Stimulated activated CD4-positive, alpha-beta T cell treated with anti-CD3 and anti-CD28 coated beads, Interleukin-1b, Interleukin-23, amount 100 ng/mL, for 4 hours (primary cell): ENCODE measurements at places on chromosomes 7 and 10.

- no peak for DNase-seq
Observed at GRCh38 chr10:90817128-90817889, 40.5 kb downstream of the HTR7 start.

GRCh38 chr7:78587443-78588044, 789.0 kb downstream of the PHTF2 start:
- DNase-seq: no peak

- no peak for DNase-seq
Observed at GRCh38 chr10:29377333-29377961, 88.6 kb downstream of the LYZL1 start.

DNA sequence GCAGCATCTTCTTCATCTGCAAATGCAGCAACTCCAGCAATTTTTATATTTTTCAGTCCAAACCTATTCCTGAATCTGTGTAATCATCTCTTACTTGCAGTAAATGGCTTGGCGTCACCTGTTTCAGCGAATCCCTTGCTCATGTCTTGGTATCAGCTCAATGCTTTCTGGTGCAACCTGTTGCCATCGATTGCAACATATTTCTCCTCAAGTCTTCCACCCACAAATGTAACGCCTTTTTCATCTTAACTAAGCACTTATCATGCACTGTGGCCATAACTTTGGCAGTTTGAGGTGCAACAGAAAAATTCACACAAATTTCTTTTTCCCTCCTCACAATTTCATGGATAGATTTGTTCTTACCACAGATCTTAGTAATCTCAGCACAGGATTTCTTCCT, 168.3 kb downstream of the HERPUD2 start:
- DNase-seq: no peak

DNA sequence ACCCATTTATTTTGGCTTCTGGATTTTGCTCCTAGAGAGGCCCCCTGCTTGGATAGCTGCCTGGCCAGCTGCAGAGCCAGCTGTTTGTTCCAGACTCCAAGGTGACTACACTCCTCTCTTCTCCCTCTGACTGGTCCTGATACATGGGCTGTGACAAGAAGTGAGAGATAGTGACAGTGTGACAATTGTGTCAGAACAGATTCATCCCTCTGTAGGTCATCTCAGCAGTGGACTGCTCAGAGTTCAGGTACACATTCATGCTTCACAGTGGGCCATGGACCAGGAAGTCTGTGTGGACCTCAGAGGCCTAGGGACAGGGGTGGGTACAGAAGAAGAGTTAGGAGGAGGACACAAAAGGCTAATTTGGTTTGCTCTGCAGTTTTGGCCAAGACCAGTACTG, 188.2 kb upstream of the MKLN1 start:
- DNase-seq: no peak

DNA sequence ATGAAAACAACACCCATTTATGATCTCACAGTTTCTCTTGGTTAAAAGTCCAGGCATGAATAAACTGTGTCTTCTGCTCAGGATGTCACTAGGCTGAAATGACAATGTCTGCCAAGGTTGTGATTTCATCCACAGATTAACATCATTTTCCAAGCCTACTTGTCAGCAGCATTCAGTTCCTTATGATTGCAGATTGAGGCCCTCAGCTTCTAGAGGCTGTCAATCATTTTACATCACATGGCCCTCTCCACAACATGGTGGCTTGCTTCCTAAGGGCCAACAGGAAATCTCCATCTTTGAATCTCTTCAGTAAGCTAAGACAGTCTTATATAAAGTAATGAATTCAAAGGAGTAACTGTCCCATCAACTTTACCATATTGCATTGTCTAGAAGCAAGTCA, 377.6 kb downstream of the ANKRD7 start:
- no peak for DNase-seq

DNA sequence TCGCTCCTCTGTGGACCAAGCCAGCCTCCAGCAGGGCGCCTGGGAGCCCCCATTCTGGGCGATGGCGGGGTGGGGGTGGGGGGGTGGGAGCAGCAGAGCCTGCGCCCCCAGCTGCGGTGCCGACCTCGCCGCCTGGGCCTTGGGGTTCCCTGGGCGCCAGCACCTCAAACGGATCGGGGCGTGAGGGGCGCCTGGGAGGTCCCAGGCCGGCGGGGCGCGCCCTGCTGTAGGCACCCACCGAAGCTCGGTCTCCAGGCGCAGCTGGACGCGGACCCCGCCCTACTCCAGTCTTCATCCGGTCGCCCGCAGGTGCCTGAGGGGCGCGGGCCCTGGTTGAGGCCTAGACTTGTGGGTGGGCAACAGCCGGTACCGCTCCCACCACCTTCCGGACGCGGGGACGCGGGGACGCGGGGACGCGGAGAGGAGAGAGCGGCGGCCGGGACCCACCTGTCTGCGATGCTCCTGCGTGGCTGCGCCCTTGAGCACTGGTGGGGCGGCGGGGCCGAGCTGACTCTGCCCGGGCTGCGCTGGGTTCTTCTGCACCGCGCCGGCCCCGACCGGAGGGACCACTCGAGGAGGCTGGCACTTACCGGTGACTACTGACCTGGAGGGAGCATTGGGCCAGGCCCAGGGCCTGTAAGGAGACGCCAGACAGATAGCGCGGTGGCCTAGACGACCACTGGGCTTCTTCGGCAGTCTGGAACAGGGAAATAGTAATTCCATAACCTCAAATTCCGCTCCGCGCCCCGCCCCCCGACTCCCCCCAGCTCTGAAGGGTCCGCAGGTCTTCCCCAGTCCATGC, 5.5 kb upstream of the KCP start:
- no peak for DNase-seq

DNA sequence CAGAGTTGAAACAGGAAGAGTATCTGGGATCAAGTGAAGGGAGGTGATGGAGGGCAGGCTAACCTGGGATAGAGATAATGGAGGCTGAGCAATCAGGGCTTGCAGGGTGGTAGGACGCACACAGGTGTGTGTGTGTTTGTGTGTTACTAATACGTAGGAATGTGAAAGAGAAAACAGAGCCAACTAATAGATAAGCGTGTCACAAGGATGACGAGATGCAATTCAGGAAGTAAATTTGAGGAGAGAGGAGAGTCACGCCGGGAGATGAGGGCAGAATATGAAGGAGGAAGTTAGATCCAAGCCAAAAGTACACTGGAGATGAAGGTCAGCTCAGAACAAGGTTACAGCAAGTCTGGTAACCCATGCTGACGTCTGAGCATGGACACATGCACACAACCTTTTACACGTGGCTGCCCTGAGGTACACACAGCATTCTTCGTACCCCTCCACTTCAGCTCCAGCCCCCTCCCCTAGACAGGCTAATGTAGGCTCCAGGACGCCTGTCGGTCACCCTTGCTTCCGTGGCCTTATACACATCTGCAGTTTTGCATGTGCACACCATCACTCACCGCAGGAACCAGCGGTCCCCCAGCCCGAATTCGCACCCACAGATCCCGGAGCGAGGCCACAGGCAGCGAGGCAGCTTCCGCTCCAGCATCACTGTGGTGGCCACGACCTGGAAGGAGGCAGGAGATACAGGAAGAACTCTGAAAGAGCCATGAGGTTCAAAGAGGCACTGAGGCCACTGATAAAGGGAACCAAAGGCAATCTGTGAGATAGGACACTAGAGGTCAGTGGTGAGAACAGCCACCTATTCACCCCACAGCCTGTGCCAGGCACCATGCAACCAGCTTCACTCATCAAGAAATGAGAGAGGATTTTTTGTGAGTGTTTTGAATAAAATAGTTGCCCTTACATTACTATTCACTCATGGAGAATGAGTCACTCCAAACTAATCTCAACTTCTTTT, 23.7 kb upstream of the TRPV6 start:
- no peak for DNase-seq

DNA sequence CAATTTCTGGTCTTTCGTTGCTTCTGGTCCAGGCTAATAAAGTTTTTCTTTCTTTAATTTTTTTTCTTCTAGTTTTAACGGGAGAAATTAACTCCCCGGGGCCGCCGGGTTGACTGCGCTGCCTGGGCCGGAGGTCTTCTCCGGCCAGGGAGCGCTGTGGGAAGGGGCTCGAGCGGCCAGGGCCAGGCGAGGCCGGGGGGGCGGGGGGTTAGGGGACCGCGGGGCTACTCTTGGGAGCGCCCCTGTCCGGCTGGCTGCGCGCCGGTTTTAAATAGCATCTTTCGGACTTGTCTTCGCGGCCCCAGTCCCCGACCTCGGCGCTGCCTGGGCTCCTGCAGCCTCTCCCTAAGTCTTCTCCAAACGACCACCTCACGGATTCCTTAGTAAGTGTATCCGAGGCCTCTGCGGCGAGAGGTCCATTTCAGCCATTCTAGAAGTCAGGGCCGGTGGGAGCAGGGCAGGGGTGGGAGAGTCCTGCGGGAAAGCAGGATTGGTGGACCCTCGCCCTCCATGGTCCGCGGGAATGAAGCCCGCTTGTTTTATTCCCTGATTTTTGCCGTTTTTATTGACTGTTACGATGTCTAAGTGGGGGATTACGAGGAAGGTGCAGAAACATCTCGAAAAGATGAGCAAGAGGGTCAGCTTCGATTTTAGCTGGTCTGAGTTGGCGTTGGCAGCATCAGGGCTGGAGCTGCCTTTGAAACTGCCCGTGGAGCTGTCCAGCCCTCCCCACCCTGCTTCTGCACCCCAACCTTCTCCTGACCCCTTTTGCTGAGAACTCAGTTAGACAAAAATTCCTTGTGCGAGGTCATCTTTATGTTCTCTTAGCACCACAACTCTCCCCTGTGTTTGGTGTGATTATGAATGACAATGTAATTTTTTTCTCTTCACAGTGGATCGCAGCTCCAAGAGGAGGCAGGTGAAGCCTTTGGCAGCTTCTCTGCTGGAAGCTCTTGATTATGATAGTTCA, 555 bp downstream of the PHF14 start:
- DNase-seq: no peak

GRCh38 chr10:34886906-34887642, 72.0 kb upstream of the PARD3 start:
- DNase-seq: no peak

DNA sequence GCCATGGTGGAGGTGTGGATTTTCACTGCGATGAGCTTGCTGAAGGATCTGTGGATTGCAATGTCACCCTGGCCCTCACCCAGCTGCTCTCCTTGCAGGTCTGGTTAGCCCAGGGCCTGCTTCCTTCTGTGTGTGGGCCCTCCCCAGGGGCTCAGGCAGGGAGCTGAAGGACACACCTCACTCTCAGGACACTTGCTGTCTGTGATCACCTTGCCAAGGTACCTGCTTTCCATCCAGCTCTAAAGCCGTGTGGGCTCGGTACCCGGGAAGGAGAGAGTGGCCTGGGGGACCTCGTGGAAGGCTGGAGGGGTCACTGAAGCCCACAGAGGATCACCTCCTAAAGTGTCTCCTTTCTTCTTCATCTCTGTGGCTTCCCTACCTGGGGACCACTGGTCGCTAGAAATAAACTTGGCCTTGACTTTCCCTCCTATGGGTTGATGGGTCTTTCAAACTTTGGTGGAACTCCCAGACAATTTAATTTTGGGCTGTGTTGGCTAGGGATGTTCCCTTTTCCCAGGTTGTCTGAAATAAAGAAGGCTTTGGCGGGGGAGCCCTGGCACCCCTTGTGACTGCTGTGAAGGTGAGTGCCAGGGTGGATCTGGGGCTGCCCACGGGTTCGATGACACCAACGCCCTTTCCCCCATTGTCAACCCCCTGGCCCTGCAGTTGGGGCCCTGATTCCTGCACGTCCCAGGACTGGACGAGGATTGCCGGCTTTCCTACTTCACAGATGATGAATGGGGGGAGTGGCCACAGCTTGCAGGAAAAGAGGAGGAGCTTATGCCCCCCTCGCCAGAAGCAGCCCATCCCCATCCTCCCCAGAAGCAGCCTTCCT, 331.0 kb downstream of the ADARB2 start:
- DNase-seq: no peak

- no peak for DNase-seq
Observed at GRCh38 chr10:3763852-3764625, 21.0 kb downstream of the KLF6 start.
